ENCODE measurements at places on chromosomes 12 and 14. TPM values are rescaled to one million over a fixed set of nuclear protein-coding genes. Genes with fewer than 3 reads are reported as not detected.

GRCh38 chr12:46126050-46126727, 135.8 kb upstream of the SCAF11 start:
- no peak for DNase-seq

Gene IQSEC3
- 0.47 TPM for polyA plus RNA-seq

Gene HOMEZ
- polyA plus RNA-seq: 11.2 TPM

GRCh38 chr14:103016594-103016993, 40.8 kb downstream of the CDC42BPB start:
- DNase-seq: no peak

Measured in AG04450 (cell line).